ENCODE measurements at places on chromosomes 6 and 20. TPM values are rescaled to one million over a fixed set of nuclear protein-coding genes. Genes with fewer than 3 reads are reported as not detected.

TMEM181 gene
- 14.5 TPM for total RNA-seq

SLC4A11 gene
- total RNA-seq: 3.1 TPM

EPHA7 gene
- total RNA-seq: 10.2 TPM

ZNF311 gene
- total RNA-seq: 2.8 TPM

MEP1A gene
- total RNA-seq: not detected

AIF1 gene
- total RNA-seq: 0.48 TPM

HDGFL1 gene
- total RNA-seq: not detected

DNA sequence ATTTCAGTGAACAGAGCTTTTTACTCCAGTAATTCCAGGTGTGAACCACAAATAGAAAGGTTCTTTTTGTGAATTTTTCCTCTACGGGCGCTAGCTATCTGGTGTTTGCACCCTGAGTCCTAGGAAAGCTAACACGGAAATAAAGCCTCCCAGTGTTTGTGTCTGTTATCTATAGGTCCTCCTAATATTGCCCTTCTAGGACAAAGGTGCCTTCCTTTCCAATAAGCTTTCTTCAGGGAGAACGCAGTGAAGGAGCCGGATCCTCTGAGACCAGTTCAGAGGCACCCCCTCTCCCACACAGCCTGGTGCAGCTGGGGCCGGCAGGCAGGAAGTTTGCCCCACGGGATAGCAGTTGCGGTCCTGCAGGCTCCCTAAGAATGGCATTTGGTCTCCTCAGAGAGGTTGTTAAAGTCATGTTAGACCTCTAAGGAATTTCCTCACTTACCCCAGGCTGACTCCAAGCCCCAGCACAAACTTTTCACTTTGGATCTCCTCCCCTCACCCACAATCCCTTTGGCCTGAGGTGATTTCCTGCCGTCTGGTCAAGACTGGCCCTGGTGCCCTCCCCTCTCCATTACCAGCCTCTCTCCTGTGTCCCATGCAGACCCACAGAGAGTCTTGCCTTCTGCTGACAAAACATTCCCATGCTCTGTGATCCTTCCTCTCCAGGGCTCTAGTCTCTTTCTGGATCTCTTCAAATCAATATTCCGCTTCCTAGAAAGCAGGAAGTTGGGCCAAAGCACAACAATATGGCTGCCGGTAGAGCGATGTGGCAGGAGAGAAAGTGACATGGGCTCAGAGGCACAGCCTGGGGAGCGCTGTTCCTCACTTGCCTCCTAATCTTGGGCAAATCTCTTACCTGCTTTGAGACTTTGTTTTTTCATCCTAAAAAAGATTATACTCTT lies 126.0 kb downstream of the MOXD1 start:
- DNase-seq: no peak

DNA sequence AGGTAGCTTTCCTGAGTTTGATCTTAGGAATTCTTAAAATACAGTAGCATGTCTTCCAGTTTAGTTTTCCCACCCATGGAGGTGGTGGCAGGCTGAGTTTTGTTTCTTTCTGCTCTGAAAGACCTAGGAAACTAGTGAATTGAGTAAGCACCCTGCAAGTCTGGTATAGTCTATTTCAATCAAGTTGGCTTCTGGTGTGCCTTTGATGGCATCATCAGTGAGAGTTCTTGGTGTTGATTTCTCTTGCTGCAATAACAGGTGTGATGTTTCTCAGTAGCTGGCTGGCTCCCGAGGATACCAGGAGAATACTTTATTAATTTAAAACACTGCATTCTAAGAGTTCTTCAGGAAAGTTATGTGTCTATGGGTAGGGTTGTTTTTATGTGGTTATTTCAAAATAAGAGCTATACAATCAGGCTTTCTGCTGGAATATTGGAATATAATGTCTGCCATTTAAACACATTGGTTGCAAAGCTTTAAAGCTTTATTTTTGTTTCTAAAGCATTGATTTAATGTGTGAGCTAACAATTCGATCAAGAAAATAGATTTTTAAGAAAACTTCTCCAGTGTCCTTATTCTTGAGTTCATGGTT lies 19.0 kb downstream of the VAPB start:
- no peak for DNase-seq

GRCh38 chr20:15220009-15220656 lies 882.7 kb upstream of the FLRT3 start:
- DNase-seq: no peak

DNA sequence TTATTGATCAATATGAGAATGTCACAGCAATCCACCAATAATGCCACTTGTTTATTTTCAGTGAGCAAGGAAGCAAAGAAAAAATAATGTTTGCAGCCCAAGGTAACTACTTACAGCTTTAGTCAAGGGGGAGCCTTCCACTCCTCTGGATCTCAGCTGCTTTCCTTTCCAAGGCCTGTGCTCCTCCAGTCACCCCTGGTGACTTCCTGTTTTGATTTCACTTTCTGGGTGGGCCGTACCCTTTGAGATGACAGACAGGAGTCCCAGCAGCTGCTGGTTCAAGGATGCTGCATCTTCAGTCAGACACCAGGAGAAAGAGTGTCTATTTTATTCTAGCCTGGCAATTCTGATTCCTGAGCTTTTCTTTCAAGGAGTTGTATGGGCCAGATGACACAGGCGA lies 5.6 kb upstream of the VNN2 start:
- no peak for DNase-seq

DNA sequence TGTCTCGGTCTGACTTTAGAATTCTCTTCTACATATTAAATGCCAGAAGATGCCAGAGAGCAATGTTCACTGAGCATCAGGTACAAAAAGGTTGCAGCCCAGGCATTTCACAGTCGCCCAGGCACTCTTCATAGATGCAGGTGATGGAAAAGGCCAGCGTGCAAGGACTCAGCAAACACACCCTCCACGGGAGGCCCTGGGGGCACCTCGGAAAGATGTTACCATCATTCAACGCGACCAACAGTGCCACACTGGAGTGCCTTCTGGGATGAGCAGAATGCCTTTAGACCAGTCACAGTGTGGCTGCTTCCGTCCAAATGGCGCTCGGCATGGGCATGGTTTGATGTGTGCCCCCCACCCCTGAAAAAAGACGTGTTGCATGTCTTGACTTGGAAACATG lies 4.5 kb upstream of the RAMACL start:
- no peak for DNase-seq

- DNase-seq: no peak
Measured at GRCh38 chr6:49328051-49328744, 134.9 kb downstream of the MMUT start.

DNA sequence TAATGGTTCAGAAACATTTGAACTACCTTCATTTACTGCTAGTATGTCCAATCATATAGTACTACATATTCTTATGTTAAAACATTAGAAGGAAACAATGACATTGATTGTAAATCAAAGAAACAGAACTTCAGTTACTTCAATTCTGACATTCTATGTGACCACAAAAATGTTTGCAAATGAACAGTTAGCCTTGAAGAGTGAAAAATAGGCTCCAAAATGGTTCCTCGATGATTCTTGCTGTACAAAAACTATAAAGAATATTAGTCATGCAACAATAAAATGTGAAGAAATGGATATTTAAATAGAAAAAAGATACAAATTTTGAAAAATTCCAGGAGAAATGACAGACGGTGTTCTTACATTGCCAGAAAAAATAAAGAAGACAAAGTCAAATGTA lies 686.9 kb downstream of the BCKDHB start:
- no peak for DNase-seq

DNA sequence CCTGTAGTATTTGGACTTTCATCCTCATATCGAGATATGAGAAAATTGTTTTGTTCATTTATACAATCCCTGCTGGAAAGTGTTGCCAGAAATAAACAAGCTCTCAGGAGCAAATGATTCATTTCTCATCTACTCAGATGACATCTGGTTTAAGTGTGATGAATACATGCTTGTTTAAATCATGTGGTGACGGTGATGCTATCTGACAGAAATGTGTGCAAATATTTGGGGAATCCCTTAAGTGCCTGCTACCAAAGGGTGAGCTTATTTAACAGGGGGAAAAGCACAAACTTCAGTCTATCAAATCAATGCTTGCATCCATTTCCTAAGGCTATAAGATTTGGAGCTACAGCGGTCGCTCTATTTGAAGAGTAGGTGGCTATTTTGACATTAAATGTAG lies 368.3 kb upstream of the SASH1 start:
- no peak for DNase-seq

DNA sequence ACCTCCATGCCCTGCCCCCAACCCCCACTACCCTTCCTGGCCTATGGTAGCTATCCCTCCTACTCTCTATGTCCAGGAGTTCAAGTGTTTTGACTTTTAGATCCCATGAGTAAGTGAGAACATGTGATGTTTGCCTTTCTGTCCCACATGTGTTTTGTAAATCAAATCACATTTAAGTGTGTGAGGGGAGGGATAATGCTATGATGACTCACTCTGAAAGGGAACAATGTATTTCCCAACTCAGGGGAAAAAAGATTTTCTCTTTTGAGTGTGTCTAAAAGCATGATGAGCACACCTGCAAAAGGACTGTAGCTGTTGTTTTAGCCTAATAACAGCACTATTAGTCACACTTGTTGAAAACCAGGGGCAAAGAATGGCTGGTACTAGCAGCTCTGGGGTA lies 193.7 kb downstream of the GJA10 start:
- DNase-seq: no peak

- peak; percentile 55 for DNase-seq
Measured at GRCh38 chr6:170516783-170517616, 36.1 kb downstream of the PSMB1 start.

DNA sequence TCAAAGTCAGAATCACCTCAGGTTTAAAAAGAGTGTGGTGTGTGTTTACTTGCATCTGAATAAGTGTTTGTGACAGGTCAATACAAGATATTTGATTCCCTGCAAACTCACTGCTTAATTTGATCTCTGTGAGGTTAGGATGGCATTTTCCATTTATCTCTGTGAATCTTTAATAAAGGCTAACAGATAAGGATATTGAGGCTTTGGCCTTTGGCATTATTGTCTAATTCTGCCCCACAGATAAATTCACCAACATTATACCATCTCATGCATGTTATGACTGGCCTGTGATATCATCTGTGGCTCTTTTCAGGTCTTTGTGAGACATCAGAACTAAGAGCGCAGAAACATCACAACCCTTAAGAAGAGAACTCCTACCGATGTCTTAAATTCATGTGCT lies 84.7 kb downstream of the TRMT6 start:
- no peak for DNase-seq

- no peak for DNase-seq
Measured at GRCh38 chr6:10587656-10588406, 66.7 kb downstream of the GCNT2 start.

DNA sequence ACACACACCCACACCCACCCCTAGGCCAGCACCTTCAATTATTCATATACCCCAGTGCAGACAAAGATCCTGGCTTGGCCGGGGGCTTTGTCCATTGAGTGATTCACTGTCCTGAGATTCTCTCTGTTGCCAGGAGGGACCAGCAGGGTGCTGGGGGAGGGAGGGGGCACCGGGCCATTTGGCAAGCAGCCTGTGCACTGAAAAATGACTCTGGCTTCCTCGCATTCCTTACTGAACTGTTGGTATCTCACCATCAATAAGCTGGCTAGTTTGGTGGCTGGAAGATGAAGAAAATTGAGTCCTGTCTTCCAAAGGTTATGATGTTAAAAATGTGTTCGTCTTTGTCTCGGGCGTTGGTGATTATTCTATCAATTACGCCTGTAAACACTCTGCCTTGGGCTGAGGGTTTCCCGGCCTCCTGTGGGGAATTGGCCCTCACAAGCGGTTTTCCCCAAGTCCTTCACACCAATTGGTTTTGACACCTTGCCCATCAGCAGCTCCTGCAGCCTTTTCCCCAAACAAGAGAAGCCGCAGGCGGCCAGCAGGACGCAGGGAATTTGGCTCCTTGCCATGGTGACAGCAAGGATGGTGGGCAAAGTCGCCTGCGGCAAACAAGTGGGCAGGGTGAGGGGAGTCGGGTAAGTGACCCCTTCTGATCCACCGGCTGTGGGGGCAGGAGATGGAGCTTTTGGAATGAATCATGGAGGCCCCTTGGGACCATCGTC lies 4.9 kb downstream of the VSTM2L start:
- peak; percentile 86 for DNase-seq
